ENCODE measurements at places on chromosomes 3 and 15.
A peak's percentile ranks its signal among the peaks of the same experiment; 100 is the strongest.

DNA sequence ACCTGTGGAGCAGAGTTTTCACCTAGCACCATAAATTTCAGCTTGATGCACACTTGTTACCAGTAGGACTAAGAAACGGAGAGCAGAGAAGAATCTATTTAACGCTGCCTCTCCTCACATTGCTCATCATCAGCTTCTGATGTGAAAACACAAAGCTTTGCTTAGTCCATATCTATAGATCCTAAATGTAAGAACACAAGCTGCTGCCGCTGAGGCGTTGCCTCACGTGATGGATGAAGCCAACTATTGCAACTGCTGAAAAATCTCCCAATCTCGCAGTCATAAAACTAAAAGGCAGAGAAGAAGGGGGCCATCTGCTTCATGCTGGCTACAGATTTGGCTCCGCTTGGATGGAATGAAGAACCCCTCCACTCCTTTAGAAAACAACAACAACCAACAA lies 42.7 kb downstream of the CADPS start:
- DNase-seq: no peak

DNA sequence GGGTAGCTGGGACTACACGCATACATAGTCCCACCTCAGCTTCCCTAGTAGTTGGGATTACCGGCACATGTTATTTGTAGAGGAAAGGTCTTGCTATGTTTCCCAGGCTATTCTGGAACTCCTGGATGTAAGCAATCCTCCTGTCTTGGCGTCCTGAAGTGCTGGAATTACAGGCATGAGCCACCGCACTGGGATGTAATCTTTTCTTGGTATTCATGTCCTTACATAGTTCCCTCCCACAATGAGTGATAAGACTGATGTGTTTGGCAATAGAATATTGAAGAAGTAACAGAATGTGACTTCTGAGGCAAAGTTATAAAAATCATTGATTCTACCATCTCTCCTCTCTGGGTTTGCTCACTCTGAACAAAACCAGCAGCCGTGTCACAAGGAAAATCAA lies 22.7 kb upstream of the ALCAM start:
- DNase-seq: no peak

DNA sequence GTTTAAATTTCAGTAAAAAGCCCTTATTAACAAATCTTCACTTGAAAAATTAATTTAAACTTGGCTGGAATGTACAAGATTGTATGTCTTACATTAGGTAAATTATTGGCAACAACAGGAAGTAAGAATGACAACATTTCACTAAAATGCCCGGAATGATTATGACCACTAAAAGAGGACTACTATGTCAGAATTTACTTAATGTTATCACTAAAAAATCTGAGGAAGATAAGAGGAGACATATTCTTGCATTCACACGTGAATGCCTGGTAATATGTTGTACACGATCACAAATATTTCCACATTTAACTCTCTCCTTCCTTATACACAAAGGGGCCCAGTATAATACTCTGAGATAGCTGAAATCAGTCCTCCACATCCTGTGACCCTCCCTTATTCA lies 29.7 kb downstream of the VGLL3 start:
- no peak for DNase-seq

DNA sequence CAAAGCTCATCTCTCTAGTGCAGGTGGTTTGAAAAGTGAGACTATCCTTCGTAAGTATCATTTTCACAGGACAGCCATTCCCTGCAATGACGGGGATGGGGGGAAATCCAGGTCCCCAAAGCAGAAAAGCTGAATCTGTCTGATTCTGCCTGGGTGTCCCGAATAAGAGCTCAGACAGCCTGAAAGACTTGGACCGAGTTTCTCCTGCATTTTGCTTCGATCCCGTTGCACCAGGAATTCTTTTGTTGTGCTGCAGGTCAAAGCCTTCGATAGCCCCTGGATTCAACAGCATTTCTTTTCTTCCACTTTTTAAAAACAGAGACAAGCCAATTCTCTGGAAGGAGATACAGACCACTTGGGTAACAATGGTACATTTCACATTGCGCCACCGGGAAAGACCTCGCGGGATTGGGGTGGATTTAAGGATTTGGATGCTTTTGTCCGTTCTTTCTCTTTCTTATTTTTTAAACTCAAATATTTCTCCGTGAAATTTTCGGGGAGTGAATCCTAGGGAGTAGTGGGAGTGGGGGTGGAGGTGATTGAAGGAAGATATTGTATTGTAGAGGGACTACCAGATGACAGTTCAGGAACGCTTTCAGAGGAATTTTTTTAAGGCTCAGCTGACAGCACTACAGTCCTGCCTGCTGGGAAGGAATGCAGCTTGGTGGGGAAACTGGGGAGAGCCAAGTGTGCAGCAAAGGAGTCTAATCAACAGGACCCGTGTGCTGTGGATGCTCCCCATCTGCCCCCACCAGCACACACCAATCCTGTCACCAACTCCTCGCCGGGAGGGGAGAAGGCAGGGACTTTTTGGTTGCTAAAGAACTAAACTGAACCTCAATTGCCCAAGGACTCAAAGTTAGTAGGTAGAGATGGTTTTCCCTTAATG lies 2.6 kb downstream of the SLITRK3 start:
- DNase-seq: no peak

DNA sequence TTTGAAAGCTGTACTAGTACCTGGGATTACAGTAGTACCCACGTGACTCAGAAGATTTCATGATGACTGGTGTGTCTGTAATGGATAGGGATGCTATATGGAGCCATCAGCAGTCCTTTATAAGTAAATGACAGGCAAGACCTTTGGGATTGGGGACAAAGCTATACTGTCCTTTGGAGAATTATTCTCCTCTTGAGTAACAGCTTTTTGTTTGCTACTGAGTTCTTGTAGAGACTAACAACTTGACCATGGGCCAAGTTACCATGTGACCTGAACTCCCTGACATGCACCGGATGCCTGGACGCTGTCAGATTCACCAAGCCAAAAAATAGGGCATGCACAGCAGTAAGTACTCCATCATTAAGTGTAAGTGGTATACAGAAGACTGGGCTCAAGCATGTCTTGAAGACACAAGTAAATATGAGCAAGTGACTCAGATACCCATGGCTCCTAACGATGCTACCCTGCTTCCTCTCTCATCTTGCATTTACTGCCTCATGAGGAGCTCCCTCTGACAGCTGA lies 12.9 kb downstream of the SEC11A start:
- DNase-seq: peak; percentile 53

- DNase-seq: no peak
Measured at GRCh38 chr15:85379403-85380131, 836 bp upstream of the AKAP13 start.

GRCh38 chr3:147301781-147302180 lies 104.6 kb downstream of the ZIC4 start:
- no peak for DNase-seq

DNA sequence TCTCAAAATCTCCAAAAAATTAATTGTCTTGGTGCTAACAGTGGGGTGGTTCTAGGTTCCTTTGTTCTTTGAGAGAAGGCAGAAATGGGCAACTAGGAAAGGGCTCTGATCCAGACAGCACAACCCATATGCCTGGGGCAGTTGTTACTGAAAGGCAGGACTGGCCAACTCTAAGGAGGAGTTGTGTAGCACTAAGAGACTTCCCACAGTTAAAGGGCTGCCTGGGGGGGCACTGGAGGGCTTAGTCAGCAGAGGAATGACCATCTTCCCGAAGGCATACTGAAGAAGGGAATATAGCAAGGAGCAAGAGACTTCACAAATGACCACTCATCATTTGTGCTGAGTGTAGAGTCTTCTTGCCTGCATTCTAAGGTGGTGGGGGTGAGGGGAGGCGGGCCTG lies 15.8 kb downstream of the ILDR1 start:
- no peak for DNase-seq

GRCh38 chr15:66138096-66138783 lies 115.3 kb downstream of the MEGF11 start:
- no peak for DNase-seq

GRCh38 chr3:188925376-188925775 lies 246.4 kb upstream of the TPRG1 start:
- DNase-seq: no peak

- DNase-seq: no peak
Measured at GRCh38 chr3:61527011-61527410, 34.4 kb upstream of the PTPRG start.

GRCh38 chr3:188309437-188310269 lies 155.7 kb downstream of the LPP start:
- no peak for DNase-seq

All from lower leg skin (tissue), 4 donors.